ENCODE measurements at places on chromosomes 4 and X.

DNA sequence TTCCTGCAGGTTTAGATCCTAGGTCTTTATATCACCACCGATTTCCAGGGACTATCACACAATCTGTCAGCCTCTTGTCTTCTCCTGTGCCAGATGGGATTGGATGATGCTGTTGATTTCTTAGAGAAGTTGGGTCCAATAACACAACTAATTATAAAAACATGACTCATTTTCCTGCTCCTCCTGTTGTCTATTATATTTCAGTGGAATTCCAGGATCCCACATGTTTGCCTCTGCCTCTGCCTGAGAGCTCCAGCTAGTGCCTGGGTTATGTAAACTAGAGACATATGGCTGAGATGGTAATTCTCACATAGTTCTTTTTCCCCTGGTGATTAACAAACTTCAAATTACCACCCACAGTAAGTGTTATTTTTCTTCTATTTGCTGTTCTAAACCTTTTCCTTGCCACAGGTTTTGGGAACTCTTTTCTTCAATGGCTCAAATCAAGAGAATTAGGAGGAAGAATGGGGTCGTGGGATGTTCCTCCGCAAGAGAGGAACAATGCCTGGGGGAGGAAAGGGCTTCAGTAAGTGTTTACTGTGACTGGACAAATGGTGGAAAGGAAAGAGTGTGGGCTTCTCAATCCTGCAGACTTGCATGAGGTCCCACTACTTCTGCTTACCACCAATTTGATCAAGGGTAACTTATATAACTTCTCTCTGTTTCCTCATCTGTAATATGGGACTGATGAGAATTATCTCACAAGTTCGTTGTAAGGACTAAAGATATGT is 3.4 kb upstream of the HOPX start:
- DNase-seq = peak; percentile 55

DNA sequence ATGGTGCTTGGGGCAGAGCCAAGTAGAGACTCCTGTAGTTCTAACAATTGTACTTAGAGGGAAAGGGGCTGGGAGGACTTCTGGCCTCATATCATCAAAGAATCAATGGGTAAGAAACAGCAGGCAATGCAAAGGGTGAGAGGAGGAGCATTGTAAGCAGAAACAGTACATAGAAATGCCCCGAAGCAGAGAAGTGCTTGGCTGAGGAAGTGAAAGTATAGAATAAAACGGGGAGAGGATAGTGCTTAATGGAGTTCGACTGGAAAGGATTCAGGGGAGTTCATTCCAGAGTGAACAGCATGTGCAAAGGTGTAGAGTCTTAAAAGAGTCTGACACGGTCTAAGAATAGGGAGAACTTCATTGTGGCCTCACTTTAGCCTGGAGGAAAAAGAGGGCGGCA is 103.0 kb downstream of the SYNPO2 start:
- DNase-seq = no peak

DNA sequence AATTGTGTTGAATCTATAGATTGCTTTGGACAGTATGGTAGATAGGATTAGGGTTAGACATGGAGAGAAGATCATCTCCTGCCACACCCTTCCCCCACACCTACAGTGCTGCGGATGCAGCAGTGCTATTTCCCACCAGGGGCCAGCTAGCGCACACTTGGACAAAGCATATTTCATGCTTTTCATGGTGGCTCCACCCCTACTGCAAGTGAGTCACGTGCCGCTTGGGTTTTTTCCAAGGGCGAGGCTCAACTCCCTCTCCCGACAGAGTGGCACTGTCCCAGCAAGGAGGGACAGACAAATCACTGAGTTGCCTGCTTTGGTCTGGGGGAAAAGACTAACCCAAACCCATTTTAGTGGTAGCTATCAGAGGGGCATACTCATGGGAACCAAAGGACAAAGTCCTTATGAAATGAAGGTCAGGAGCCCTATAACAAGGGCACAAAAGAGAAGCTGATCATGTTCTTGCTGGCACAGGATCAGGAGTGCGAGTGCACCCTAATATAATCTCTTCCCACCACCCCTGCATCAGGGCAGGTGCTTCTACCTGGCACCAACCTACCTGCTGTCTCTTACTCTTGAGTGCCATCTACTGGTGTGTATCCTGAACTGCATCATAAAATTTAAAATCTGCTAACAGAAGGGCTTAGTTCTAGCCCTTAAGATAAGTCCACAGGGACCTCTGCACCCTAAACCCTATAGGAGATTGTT is 55.1 kb upstream of the PGAM4 start:
- DNase-seq = no peak

DNA sequence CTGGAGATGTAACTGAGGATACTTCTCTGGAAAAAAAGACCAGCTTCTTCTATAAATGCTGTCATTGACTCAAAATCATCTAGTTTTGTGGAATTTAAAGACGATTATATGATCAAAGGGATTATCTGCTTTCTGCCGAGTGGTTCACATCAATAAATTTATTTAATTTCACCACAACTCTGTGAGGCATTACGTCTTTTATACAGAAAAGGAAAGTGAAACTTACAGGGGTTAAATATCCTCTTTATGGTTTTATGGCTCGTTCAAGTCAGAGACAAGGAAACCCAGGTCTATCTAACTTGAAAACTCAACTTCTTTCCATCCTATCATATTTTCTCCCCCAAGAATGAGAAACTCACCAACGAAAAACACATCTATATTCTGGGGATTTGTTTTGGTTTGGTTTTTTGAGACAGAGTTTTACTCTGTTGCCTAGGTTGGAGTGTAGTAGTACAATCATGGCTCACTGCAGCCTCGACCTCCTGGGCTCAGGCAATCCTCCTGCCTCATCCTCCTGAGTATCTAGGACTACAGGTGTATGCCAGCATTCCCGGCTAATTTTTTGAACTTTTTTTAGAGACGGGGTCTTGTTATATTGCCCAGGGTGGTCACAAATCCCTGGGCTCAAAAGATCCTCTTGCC is 377.9 kb upstream of the EMCN start:
- peak; percentile 3 for DNase-seq

DNA sequence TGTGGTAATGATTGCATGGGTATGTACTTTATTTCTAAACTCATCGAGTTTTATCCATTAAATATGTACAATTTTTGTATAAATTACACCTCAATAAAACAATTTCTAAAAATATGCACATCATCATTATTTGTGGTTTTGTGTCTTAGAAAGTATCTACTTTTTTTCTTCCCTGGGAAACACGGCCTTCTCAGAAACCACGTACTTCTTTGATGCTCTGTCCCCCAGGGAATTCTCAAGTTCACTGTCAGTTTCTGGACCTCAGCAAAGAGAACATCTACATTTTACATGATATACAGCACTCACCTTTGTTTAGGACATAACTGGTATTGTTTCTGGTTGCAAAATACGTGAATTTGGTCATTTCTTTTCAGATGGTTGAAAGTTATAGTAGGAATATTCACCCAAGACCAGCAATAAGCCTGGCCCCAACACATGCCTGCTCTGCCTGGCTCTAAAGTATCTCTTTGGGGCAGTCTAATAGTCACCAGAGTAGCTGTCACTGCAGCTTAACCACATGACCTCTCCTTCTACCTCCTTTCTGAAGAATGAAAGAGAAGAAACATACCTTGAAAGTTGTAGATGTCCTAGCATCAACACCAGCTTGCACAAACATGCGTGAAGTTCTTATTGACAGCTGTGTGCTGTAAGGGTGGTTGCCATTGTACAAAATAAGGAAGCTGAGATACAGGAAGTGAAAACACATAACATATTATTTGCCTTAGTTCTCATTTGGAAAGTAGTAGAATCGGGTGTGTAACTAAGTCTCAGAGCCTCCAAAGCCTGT is 48.4 kb upstream of the SPANXN4 start:
- DNase-seq = no peak

DNA sequence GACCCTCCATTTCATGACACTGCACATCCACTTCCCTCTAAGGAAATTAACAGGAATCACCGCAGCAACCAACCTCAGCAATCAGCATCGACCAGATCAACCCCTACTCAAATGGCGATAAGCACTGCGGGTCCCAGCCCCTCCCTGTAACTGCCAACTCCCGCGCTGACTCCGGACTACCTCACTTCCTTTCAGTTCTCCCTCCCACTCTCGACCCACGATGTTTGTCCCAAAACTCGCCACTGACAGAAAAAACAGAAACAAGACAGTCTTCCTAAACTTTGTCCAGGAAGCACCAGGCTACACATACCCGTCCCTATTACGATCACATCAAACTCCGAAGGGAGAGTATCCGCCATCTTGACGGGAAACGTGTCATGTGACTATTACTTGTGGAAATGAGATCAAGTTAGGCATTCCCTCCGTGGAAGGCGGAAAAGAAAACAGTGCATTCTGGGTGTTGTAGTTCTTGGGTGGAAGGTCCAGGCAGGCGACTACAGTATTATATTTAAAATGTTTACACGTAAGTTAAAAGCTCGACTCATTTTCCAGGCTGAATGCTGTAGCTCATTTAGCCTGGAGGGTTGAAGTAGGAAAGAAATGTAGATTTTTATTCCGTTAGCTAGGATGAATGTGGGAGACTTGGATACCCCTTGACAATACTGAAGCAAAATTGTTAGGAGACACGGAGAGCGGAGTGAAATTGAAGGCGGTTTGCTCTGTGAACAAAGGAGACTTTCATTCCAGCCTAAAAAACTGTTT is at the start of gene CHM:
Gene CHM (minus strand): TSS at position 385 of the 762 bp plus-strand sequence. CDS start 26 bp downstream, at position 359.
- peak; percentile 69 for DNase-seq

- DNase-seq = no peak
Observed at GRCh38 chr4:173420801-173421200, 21.9 kb upstream of the SCRG1 start.

- peak; percentile 30 for DNase-seq
Observed at GRCh38 chrX:3545901-3546300, 167.5 kb downstream of the PRKX start.

- peak; percentile 89 for DNase-seq
Observed at GRCh38 chr4:128524311-128524710, 236.7 kb upstream of the PGRMC2 start.

GRCh38 chrX:148865277-148866210 is 365.1 kb downstream of the AFF2 start:
- no peak for DNase-seq

GRCh38 chr4:80228460-80228859 is 31.2 kb downstream of the PRDM8 start:
- no peak for DNase-seq

DNA sequence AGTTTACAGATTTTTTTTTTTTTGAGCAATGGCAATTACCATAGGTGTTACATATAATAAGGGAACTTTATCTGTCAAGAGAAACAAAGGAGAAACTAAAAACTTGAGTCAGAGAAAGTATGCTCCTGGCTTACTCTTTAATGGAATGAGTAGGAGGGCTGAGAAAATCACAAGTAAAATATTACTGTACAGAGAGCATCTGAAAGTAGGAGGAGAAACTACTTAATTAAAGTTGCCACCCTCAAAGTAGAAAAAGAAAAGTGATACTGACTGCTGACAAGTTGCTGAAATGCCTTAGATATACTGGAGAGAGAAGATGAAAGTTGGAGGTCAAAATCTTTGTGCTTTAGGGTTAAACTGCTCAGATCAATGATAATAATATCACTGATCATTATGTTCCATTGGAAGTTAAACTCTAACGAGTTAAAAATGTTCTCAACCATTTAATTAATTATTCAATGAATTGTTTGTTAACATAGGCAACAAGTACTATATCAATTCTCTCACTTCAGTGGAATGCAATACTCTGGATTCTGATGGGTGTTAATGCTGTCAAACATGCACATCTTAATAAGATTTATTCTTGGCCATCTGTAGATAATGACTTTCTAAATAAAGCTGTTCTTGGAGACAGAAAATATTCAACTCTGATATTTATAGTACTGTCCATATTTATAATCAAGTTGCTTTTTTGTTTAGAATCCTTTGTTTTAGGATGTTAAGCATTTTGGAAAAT is 61.2 kb upstream of the CAMK2D start:
- no peak for DNase-seq

GRCh38 chr4:1500231-1500965 is 94.2 kb upstream of the NKX1-1 start:
- no peak for DNase-seq

DNA sequence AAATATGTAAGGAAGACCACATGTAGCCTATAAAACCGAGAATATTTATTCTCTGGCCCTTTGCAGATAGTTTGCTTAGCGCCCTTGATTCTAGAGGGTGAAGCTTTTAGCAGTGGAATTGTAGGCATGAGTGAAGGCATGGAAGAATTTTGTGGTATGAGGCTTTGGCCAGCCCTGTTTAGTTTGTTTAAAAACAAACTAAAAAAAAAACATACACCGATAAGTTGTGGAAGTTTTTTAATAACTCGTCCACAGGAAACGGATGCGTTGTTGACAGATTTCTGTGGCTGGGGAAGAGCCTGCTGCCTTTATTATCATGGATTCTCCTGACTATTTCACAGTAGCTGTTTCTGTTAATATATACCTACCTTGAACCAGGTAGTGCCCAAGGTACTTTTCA is 194.7 kb upstream of the LNX1 start:
- DNase-seq = peak; percentile 74

DNA sequence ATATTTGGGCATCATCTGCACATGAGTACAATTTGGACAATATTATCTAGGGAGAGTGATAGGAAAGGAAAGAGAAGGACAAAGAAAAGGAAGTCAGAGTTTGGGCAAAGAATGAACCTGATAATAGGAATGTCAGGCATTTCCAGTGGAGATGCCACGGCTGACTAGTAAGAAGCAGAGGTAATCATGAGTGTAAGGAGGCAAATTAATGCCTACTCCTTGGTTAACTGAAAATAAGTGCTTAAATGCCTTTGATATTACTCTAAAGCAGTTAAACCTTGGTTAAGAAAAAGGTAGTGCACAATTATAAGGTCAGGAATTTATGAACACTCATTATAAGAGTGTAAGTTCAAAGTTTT is 99.2 kb upstream of the DDIT4L start:
- no peak for DNase-seq

- peak; percentile 44 for DNase-seq
Observed at GRCh38 chr4:39706741-39707511, 9.0 kb downstream of the UBE2K start.

- DNase-seq = peak; percentile 12
Observed at GRCh38 chr4:140049849-140050637, 103.9 kb downstream of the MAML3 start.

DNA sequence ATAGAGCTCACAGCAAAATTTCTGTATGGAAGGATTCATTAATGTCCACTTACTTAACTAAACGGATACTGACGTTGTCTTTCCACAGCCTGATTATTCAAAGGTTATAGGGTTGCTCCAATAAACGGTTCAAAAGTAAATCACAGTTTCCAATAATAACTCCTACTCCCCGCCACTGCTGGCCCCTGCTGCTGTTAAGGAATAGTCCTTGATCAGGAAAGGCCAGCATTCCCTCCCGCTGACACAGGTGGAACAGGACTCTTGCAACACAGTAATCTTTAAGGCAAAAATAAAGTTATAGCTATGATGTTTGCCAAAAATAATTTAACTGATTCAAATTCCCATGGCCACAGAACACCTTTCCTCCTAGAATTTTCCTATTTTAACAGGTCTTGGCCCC is 53.9 kb downstream of the FAT1 start:
- no peak for DNase-seq

Data from fibroblast of gingiva (primary cell).